ENCODE measurements at places on chromosomes 3 and 15. TPM values are rescaled to one million over a fixed set of nuclear protein-coding genes. Genes with fewer than 3 reads are reported as not detected.

Gene SPATA12
- not detected for total RNA-seq

Gene UQCC5
- 8.8 TPM for total RNA-seq

Gene IGSF10
- 4.0 TPM for total RNA-seq

Gene CBLB
- 21.4 TPM for total RNA-seq

Gene GOLGA8S
- total RNA-seq, result not detected

Gene GOLGA8J
- total RNA-seq, result not detected

Gene TMEM207
- total RNA-seq, result not detected

Gene PLA2G4F
- total RNA-seq, result not detected

Gene SMCO1
- not detected for total RNA-seq

Gene SEC22A
- 12.0 TPM for total RNA-seq

Gene GRAMD2A
- 1.1 TPM for total RNA-seq

Gene GUCA1C
- total RNA-seq, result not detected

Gene SH3GL3
- 0.19 TPM for total RNA-seq

Gene ZDHHC23
- total RNA-seq, result 2.5 TPM

Gene CLEC3B
- total RNA-seq, result 47.1 TPM

Gene ATP2B2
- 0.33 TPM for total RNA-seq

Gene SLC12A1
- not detected for total RNA-seq

Gene RASGRF1
- not detected for total RNA-seq

Gene RTP4
- total RNA-seq, result 0.71 TPM

Gene CYP11A1
- 1.7 TPM for total RNA-seq

Gene COL6A5
- not detected for total RNA-seq

Gene ERICH6
- total RNA-seq, result not detected

Gene IL5RA
- 0.13 TPM for total RNA-seq

Gene PAK6
- total RNA-seq, result 0.52 TPM

Gene CD200
- 7.2 TPM for total RNA-seq

Gene GASK1A
- 12.9 TPM for total RNA-seq

Gene ATP13A5
- not detected for total RNA-seq

Gene UNC13C
- total RNA-seq, result 0.19 TPM

Gene PEX5L
- total RNA-seq, result 0.06 TPM

Gene ALPK3
- 16.1 TPM for total RNA-seq

Gene OIP5
- not detected for total RNA-seq

Gene MINDY4B
- not detected for total RNA-seq

Gene KCNH8
- 0.19 TPM for total RNA-seq

Gene CFAP92
- 1.2 TPM for total RNA-seq

Gene GOLGA8T
- total RNA-seq, result not detected

Gene FGD5
- total RNA-seq, result 21.1 TPM

Gene IQCF5
- not detected for total RNA-seq
